ENCODE measurements at places on chromosomes 5 and 9.

DNA sequence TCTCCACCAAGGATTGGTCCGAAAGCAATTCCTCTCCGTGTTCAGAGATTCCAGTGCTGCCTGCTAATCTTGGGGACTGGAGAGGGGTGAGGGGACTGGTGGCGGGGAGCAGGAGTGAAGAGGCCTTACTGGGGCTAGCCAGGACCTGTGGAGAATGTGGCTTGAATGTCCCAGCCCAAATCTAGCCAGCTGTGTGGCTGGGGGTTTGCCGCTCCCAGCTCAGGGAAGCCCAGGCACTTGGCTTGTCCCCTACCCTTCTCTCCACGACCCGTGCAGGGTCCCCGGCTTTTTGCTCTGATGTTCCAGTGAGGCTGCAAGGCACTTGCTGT is 2.4 kb downstream of the N4BP3 start:
- DNase-seq = no peak

GRCh38 chr5:118554981-118555380 is 433.4 kb downstream of the DTWD2 start:
- no peak for DNase-seq

- DNase-seq = no peak
Observed at GRCh38 chr9:105047742-105048041, 119.7 kb upstream of the ABCA1 start.

DNA sequence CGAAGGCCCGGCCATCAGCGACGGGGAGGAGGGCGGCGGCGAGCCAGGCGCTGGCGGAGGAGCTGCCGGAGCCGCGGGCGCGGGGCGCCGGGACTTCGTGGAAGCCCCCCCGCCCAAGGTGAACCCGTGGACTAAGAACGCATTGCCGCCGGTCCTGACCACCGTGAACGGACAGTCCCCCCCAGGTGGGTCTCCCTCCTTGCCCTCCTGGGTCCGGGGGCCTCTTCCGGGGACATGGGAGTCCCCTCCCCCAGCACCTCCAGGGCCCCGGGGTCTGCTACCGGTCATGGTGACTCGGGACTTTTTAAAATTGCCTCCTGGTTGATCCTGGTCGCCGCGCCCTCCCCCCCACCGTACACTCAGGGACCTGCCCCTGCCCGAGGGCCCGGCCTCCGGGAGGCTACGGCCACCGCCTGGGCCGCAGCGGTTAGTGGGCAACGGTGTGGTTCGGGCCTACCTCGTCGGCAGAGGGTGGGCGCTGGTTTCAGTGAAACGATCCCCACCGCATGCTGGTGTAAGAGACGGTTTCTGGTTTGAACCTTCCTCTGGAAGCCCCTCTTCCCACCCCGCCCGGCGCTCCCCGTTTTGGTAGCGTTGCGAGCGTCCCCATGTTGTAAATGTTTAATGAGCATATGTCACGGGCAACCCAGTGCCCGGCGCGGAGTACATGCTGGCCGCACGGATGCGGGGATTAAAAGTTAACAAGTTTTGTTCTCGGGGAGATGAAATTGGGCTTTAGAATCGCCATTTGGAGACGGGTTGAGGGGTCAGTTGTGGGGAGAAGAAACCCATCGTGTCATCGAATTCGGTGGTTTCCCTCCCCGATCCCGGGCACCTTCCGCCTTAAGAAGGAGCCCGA is 1.1 kb downstream of the LARP1 start:
- peak; percentile 46 for DNase-seq

DNA sequence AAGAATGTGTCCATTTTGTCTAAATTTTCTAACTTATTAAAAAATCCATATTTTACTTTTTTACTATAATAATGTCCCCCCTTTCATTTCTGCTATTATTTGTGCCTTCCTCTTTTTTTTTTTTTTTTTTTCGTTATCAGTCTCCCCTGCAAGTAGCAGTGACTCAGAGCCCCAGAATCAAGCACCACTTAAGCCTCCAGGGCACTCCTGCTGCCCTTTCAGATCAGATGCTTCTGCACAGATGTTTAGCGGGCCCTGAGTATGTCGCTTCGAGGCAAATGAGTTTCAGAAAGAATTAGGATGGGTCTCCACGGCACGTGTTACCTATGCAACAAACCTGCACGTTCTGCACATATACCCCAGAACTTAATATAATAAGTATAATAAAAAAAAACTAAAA is 11.7 kb downstream of the MED7 start:
- no peak for DNase-seq

DNA sequence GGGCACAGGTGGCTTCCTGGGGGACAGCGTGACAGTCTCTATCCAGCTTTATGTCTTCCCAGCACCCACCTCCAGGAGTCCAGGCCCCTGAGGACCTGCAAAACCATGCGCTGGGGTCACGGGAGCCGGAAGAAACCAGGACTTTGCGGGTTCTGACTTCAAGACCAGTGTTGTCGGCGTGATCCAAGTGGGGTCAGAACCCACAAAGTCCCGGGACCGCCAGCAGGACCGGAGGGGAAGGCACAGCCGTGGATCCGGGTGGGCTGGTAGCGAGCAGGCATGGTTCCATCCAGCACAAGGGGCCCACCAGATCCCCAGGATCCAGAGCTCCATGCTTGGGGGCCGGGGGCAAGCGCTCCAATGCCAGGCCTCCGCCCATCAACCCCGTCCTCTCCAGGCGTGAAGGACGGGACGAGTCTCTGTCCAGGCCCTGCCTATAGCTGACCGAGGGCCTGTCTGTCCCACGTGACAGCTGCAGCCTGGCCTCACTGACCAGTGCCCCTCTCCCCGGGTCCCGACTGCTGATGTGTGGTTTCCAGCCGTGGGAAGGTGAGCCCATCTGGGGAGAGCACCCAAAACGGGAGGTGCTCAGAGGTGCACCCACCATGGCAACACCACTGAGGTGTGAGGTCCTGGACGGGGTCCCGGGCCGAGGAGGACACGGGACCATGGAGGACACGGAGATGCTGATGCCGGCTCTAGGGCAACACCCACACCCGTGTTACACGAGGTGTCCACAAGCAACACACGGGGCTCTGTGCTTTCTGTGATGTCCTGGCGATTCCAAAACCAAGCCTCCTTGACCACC is 48.9 kb downstream of the SLC12A7 start:
- DNase-seq = no peak

DNA sequence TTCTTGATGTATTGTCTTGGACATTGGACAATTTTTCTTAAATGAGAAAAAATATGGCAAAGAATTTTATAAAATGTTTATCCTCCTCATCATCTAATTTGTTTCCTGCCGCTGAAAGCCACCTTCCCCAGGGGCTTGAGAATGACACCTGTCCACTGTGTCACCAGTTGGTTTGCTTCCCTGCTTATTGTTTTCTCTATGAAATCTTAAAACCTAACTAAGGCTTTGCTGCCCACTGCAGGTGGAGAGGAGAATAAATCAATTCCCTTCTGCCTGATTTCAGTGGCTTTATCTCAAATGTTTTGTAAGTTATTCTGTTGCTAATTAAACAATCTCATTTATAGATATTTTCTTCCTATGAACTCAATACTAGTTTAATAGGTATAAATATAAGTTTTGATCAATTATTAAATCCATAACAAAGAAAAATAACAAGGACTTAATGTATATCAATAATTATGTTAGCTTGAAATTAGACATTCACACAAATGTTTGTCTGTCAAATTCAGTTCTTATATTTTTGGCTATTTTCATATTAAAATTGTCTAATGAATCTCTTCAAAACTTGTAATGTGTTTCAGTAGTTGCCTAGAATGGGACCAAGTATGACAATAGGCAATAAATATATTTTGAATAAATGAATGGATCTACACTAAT is 822.5 kb downstream of the PTPRD start:
- no peak for DNase-seq

- DNase-seq = no peak
Observed at GRCh38 chr9:37620396-37620795, 28.0 kb upstream of the TOMM5 start.
